ENCODE measurements at places on chromosomes 2 and 18.

DNA sequence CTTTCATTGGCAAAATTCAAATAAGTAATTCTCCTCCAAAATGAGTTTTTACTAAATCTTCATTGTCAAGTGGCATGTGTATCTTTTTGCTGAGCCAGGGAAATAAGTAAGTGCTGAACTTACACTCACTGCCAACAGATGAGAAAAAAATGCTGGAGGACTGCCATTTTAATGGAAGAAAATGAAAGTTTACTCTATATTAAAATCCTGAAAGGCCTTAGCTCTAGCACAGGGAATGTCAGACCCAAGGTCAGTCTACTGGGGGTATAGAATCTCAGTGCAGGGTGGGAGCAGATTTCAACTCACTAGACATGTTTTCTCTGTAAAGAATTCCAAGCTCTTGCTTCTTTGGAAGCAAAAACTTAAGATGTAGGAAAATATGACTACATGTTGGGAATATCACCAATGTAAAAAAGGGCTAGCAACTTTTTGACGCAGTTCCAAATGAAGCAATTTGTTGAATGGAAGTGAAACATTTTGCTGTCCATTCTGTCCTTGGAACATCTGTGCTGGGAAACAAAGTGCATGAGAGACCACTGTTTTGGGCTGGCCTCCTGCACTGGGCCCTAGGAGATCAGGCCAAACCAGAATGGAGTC, 127.0 kb downstream of the ST6GAL2 start:
- no peak for DNase-seq

DNA sequence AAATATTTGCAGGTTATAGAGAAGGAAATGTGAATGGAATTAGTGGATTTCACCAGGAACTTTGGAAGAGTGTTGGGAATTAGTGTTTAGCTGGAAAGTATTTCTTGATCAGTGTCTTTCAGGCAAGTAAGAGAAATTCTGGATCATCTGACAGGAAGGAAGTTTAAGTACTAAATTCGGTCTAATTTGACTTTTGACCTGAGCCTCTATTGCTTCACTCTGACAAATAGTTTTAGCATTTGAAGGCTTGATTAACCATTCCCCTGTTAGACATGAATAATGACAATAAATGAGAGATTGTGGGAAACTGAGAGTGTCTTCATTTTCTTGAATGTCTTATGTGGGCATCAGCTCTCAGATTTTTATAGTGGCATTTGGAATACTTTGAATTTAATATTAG, 16.0 kb downstream of the CCNT2 start:
- no peak for DNase-seq

GRCh38 chr2:50922506-50922905, 109.4 kb downstream of the NRXN1 start:
- no peak for DNase-seq

- DNase-seq, result no peak
These were observed 68.3 kb upstream of the ACYP2 start for GRCh38 chr2:54047091-54047490.

GRCh38 chr2:230492107-230492506, 76.1 kb downstream of the SP100 start:
- DNase-seq, result no peak

- no peak for DNase-seq
These were observed 289.5 kb downstream of the SLC4A3 start for GRCh38 chr2:219916726-219917440.

DNA sequence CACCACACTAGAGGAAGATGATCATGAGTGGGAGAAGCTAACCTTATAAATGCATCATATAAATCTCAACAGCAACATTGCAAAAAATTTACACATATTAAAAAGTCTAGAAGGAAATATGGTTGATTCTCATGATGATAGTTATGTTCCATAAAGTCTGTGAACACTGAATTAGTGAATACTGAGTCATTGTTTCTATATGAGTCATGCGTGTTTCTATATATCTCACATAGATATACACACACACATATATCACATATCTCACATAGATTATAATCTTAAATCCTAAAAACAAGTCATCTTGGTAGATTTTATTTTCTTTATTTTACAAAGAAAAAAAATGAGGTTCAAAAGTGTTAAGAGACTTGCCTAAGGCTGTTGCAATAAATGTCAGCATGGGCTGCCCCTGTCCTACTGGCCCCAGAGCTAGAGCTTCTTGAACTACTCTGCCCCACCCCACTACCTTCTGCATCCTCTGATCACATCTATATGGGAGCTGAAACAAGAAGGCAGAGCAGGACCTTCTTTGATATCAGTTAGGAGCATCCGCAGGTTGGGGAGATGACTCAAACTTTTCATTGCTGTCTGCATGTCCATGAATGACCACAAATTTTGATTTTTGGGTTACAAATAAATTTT, 81.8 kb upstream of the ADAM23 start:
- DNase-seq, result no peak

DNA sequence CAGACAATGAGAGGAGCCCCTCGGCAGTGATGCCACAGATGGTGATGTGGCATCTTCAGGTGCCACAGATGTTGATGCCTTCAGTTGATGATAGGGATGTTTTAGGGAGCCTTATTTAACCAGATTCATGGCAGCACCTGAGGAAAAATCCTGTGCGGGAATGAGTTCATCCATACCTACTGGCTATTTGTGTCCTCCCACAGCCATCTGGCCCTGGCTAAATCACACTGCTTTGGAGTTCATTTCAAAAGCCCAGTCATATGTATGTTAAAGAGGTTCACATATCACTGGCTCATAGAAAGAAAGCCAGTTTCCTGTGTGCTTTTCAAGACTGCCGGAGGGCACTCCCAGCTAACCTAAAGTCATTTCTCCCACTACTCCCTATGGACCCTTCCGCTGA, 131.3 kb downstream of the MCFD2 start:
- no peak for DNase-seq

- no peak for DNase-seq
These were observed 1732.3 kb upstream of the PIK3C3 start for GRCh38 chr18:40222776-40223175.

DNA sequence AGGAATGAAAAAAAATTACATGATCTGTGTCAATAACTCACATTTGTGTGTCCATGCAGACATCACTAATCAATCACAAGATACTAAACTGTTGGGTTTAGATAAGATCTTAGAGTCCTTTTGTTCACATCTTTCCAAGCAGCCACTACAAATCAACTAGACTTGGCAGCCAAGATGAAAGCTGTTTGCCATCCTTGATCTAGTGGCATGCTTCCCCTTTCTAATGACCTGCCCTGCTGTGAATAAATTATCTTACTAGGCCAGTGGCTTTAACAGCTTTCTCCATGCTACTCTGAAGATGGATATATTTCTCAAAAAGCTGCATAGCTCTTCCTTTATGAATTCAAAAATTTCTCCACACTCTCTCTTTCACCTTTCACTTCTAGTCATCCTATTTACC, 1338.0 kb upstream of the ACVR2A start:
- no peak for DNase-seq

- no peak for DNase-seq
These were observed 35.8 kb downstream of the ST3GAL5 start for GRCh38 chr2:85852937-85853498.

DNA sequence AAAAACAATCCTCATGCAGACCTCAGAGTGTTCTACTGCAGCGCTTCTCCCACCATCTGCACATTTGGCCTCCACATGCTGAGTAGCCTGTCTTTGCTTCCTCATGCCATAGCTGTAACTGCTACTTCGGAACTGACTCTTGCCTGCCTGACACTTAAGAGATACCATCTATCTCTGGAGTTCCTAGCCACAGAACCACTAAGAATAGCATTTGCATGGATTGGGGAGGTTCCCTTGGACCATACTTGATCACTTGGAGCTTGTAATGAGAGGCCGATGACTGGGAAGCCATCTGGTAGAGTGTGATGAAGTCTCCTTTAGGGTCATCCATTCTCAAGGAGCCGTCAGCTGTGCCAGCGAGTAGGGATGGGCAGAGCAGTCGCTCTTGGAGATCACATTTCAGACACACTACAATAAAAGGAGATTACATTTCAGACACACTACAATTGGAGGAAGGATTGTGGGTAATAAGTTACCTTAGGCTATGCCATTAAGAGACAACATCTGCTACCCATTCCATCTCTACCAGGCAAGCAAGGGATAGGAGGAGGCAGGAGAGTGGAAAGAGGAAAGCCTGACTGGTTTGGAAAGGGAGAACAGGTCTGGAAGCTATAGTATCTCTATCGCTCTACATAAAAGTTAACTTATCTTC, 21.8 kb downstream of the DOK1 start:
- no peak for DNase-seq

DNA sequence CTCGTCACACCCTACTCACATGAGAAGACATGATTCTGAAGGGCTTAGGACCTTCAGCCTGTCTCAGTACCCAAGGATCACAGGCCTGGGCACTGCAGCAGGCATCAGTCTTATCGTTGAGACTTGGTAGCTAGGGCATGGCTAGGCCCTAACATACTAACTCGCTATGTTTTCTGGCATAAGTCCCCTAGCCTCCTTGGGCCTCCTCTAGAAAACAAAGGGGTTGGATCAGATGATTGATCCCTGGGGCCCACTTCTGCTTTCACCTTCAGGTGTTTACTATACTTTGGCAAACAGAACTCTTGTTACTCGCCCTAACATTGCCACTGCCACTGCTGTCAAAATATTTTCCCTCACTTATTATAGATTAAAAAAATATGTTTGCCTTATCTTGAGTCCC, 44.2 kb downstream of the VSNL1 start:
- no peak for DNase-seq

- DNase-seq, result peak; percentile 30
These were observed 35.4 kb upstream of the HNMT start for GRCh38 chr2:137928547-137929518.

DNA sequence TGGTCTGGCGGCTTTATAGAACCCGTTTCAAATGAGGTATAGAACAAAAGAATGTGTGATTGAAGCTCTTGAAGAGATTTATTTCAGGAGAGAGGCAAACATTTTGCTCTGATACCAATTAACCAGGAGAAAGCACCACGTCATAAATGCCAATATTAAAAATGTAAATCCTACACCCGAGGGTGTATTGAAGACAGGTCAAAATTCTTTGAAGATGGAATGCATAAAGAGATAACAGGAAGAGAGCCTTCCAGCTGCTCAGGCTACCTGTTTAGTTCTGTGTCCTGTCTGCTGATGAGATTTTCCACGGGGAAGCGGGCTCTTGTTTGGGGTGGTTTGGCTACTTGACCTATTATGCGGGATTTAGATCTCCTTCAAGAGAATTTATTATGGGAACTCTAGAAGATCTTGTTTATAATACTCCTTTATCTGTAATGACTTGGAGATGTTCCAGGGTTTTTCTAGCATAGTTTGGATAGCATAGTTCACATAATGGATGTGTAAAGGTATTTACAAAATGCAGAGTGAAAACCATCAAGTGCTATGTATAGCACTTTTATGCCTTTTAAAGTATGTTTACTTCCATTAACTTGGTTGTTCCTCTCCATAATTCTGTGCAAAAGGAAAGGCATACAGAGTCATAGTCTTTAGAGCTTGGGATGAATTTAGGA, 204.5 kb upstream of the SPRED2 start:
- DNase-seq, result no peak

GRCh38 chr2:112818094-112818902, 18.3 kb downstream of the IL1B start:
- DNase-seq, result no peak

- no peak for DNase-seq
These were observed 11.3 kb upstream of the PPP3R1 start for GRCh38 chr2:68263632-68264031.

DNA sequence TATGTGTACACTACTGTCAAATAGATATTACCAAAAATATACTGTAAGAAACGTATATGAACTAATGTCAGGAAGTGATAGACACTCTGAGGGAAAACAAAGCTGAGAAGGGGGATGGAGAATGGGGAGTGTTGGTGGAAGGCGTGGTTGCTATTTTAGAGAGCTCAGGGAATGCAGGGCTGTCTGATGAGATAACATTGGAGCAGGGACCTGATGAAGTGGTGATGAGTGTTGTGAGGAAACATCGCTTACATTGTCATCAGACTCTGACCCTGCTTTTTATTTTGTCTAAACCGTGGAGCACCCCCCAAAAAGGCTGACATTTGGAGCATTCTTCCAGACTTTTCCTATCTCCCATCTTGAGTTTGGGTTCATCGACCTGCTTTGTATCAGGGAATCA, 194.7 kb downstream of the LTBP1 start:
- no peak for DNase-seq

All from H4 (cell line).